ENCODE measurements at places on chromosomes 7 and 10.

DNA sequence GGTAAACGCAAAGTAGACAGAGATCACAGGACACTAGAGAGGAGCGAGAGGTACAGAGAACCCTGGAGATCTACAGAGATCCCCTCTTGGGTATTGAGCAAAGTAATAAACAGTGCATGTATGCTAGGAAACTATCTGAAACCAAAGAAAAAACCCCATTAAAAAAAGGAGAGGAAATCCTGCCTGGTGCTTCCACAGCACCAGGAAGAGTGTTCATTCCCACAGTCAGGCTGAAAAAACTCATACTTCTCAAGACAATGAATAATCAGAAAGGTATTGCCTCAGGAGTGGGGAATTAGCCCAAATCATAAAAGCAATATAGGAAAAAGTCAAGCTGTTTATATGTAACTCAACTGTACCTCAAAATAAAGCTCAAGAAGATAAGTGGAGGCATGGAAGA is 59.1 kb downstream of the ANKRD26 start:
- no peak for DNase-seq

DNA sequence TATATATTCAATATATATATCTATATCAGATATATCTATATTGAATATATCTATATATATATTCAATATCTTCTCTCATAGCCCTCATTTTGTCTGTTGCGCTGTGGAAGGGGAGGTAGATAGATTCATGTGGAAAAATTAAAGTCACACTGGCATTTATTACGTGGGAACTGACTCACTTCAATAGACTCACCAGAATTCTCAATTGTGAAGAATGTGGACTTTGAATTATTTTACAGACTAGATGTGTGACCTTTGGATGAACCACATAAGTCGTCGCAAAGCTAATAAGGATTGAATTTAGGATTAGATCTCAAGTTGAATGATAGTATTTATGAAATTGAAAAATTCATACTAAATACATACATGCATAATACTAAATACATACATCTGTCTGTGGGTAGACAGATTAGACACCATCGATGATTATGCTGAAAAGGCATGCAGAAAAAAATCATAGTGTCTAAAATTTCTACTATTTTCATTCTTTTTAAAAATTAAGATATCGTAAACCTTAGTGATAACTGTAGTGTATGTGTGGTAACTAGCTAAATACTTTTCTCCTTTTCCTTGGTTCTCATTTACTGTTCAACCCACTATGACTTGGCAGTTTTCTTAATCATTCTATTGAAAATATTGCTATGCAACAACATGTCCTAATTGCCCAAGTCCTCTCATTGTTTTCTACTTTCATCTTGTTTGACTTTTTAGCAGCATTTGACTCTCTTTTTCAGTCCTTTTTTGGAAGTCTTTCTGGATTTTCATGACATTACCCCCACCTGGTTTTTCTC is 61.8 kb upstream of the A1CF start:
- no peak for DNase-seq

- no peak for DNase-seq
Measured at GRCh38 chr7:100017300-100017699, 1.9 kb downstream of the ZKSCAN1 start.

- peak; percentile 64 for DNase-seq
Measured at GRCh38 chr10:24642921-24643678, 80.6 kb downstream of the ARHGAP21 start.

All from COLO829 (cell line).